ENCODE measurements at places on chromosomes 1 and 21.
A peak's percentile ranks its signal among the peaks of the same experiment; 100 is the strongest.

- DNase-seq, result no peak
Measured at GRCh38 chr1:205669341-205670149, 10.8 kb downstream of the SLC45A3 start.

- no peak for DNase-seq
Measured at GRCh38 chr1:28928314-28928941, 14.1 kb downstream of the EPB41 start.

GRCh38 chr1:117752661-117753060, 146.8 kb downstream of the TENT5C start:
- DNase-seq, result no peak

GRCh38 chr1:196680107-196680506, 28.3 kb downstream of the CFH start:
- peak; percentile 8 for DNase-seq

- no peak for DNase-seq
Measured at GRCh38 chr1:240649733-240650721, 38.1 kb upstream of the GREM2 start.

DNA sequence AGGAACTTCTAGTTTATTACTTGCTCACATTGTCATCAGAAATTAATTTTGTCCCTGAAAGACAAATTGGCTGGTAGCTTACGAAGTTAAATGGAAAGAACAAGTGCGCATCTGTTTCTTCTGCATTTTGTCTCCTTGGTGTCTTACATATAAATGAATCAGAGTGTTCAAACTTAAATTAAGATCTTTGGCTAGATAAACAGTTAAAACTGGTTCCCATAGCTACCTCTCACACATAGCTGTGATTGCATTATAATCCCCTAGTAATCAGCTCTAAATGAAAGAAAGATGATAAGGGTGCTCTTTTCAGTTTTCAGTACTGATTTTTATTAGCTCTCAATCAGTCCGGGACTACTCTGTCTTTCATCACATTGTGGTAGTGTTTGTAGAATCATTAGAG, 124.2 kb upstream of the LMO4 start:
- DNase-seq, result no peak

GRCh38 chr1:21267191-21268077, 22.8 kb downstream of the ECE1 start:
- DNase-seq, result no peak

- peak; percentile 56 for DNase-seq
Measured at GRCh38 chr1:151934048-151934493, 24.8 kb upstream of the THEM4 start.

DNA sequence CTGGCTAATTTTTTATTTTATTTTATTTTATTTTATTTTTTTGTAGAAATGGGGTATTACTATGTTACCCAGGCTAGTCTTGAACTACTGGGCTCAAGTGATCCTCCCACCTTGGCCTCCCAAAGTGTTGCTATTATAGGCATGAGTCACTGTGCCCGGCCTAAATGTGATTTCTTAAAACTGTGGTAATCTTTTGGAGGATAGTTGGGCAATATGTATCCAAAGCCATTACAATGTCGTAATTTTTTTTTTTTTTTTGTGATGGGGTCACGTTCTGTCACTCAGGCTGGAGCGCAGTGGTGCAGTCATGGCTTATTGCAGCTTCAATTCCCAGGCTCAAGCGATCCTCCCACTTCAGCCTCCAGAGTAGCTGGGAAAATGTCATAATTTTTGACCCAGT, 14.2 kb downstream of the ETV3L start:
- DNase-seq, result no peak

GRCh38 chr1:24923485-24924113, 6.5 kb downstream of the RUNX3 start:
- DNase-seq, result no peak

DNA sequence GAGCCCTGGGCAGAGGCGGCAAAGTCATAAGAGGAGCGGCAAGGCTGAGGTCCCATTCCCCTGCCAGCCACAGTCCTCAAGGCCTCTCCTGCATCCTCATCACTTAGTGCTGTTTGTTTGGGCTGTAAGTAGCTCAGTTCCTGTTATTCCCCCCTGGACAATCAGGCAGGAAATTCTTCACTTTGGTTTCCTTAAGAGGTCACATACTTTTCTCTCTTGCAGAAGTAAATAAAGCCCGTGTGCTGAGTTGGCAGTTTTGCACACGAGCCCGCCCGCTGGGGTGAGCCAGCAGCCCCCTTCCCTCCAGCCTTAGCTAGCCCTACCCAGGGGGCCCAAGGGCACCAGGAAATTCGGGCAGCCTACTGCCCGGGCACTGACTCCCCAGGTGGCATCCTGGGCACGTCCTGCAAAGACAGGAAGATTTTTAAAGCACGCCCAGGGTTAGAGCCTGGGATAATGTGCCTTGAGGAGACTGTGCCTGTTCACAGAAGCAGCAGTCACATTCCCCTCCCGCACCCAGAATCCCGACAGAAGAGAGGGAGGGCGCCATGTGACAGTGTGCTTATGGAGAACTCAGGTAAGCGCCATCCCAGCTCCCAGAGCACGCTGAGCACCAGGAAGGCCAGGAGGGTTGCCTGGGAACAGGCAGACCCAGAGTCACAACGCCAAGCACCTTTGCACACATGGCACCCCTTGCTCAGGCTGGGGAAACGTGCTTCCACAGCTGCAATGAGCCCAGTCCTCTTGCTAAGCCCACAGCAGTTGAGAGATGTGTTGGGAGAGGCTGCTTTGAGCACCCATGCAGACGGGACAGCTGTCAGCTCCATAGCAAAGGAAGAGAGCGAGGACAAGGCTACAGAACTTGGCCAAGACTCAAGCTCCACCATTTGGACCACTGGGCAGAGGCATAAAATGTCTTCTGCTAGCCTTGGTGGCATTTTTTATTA, 144.5 kb upstream of the TMEM51 start:
- no peak for DNase-seq

DNA sequence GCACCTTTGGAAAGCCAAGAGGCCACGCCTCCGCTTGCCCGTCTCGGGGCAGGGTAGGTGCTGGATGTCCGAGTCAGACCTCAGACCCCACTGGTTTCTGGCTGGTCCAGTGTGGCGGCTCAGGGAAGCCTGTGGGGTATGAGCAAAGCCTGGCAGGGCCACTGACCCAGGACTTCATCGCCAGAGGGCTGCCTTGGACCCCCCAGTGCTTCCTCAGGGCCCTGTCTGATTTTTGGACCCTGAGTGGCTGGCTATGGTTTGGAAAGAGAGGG, 20.4 kb downstream of the LHX4 start:
- no peak for DNase-seq

DNA sequence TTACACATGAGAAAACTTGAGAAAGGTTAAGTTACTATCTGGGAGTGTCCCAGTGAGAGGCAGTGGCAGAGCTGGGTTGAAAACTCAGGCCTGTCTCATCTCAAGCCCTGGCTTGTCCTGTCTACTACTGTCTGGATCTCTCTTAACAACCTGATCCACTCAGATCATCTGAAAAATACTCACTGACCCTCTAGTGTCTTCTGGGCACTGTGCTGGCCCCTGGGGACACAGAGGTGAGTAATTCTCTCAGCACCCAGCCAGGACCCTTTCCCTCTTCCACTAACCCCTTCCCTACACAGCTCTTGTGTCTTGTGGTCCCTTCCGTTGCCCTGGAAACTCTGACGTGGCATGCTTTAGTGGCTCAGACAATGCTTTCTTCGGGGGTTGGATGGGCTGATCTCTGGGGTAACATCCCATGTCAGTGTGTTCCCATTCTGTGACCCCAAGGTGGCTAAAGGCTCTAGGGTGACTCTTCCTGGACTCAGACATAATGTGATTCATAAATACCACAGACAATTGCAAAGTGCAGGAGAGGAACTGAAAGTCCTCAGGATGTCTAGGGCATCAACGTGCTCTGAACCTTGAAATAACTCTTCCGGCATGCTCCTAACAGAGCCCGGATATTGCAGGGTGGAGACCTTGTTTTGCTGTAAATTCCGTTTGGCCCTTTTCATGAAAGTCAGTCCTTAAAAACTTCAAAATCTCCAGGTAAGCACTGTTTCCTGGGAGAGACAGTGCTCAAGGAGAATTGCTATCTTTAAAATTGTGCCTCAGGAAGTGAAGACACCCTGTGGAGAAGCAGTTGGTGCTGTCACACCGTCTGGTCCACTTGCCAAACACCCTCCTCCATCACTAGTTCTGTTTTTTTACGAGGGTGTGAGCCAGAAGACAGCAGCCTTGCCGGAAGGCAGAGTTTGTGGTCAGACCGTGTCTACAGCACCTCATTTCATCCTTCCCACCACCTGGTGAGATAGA, 4.0 kb downstream of the SHISAL2A start:
- DNase-seq, result no peak

- DNase-seq, result no peak
Measured at GRCh38 chr1:208433086-208433485, 188.9 kb upstream of the PLXNA2 start.

DNA sequence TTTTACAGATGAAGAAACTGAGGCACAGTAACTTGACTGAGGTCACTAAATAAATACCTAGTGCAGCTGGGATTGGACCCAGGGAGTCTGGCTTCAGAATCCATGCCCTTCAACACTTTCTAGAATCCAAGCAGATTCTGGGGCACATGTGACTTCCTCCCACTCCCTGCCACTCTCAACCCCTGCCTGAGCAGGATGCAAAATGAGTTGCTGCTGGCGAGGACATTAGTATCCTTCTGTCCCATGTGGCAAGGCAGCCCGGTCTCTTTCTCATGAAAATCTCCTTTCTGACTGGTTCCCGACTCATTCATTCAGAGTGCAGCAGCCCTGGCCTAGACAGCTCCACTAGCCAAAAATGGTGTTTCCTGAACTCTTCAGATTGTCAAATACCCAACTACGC, 28.4 kb downstream of the TNNT2 start:
- DNase-seq, result no peak

- DNase-seq, result no peak
Measured at GRCh38 chr1:114338191-114338890, 172.7 kb downstream of the TRIM33 start.

GRCh38 chr1:214707306-214708087, 104.5 kb downstream of the CENPF start:
- DNase-seq, result no peak

DNA sequence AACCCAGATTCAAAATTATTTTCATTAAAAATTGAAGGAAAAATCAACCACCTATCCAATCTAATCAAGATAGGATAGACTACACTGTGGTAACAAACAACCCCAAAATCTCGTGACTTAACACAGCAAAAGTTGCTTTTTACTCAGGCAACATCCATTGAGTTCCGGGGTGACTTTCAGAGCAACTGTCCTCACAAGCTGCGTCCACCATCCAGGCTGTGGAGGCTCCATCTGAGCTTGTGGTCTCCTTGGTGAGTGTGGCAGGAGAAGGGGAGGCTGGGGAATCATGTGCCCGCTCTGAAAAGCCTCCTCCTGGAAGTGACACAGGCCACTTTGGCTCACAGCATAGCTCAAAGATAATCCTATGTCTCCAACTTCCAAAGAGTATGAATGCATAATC, 52.4 kb downstream of the CD2 start:
- DNase-seq, result no peak

- DNase-seq, result no peak
Measured at GRCh38 chr21:41067709-41068108, 100.3 kb upstream of the BACE2 start.

- DNase-seq, result peak; percentile 62
Measured at GRCh38 chr1:69263921-69264391, 303.8 kb upstream of the LRRC7 start.

GRCh38 chr1:188652678-188653077, 1823.9 kb downstream of the PLA2G4A start:
- DNase-seq, result no peak

- no peak for DNase-seq
Measured at GRCh38 chr1:185939142-185939541, 205.0 kb downstream of the HMCN1 start.

- DNase-seq, result no peak
Measured at GRCh38 chr1:38498686-38499085, 360.9 kb downstream of the RRAGC start.

DNA sequence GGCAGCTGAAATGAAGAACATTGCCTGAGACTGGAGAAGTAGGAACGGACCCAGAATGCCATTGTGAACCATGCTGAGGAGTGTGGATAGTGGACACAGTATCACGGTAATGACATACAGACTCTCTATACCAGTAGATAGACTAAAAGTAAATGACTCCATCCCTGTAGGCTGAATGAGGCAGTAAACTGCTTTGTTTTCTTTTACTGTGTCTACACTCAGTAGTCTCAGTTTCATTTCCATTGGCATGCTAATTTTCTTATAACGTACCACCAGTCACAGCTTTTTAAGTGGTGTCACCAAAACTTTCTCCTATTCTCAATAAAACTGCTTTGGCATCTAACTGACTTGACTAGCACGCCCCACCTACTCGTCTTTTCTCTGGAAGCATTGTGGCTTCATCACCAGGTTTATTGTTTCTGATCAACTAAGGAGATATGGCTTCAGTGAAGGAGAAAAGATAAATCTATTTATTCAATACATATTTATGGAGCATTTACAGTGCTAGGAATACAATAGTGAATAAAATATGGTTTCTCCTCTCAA, 8.4 kb upstream of the ZNF697 start:
- DNase-seq, result no peak

- no peak for DNase-seq
Measured at GRCh38 chr1:12104417-12104816, 41.3 kb downstream of the TNFRSF8 start.

- DNase-seq, result no peak
Measured at GRCh38 chr1:169949139-169949538, 55.4 kb upstream of the SCYL3 start.

- peak; percentile 62 for DNase-seq
Measured at GRCh38 chr1:44677201-44677766, 2.8 kb downstream of the ARMH1 start.

- no peak for DNase-seq
Measured at GRCh38 chr1:230375780-230376179, 50.4 kb downstream of the PGBD5 start.

- DNase-seq, result no peak
Measured at GRCh38 chr1:193539731-193540459, 353.5 kb upstream of the B3GALT2 start.

DNA sequence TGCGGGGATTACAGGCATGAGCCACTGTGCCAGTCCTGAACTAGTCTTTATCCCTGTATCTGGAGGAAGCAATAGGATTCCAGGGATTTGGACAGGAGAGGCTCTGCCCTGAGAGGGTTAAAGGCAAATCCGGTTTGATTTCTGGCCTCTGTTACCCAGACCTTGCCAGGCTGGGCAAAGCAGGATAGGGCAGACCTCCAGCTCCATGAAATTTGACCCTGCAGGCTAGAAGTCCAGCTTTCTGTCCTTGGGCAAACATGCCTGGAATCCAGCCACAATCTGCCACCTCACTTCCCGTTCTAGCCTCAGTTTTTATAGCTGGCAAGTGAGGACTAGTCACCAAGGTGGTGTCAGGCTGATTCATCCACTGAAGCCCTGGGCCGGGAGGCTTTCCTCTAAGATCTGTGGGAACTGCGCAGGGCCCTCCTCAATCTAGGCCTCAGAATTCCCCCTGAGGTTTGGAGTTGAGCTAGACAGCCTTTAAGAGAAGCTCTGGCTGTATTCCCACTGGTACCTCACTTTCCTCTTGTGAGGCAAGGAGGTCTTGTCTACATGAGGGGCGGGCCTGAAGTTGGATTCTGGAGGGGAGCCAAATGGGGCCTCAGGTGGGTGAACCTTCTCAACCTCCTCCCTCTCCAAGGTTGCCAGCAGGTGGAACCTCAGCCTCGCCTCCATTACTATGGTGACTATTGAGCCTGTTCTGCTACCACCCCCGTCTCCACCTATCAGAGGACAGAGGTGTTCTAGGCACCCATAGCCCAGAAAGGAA, 7.0 kb upstream of the P3R3URF start:
- peak; percentile 93 for DNase-seq

Measured in urothelium cell line (cell line).